ENCODE measurements at places on chromosomes 7 and 10.

GRCh38 chr10:60446851-60447250 is 57.2 kb upstream of the ANK3 start:
- DNase-seq = no peak

- DNase-seq = no peak
Measured at GRCh38 chr10:128463991-128464760, 338.0 kb upstream of the MKI67 start.

GRCh38 chr10:43692051-43692825 is 43.6 kb upstream of the ZNF32 start:
- DNase-seq = peak; percentile 36

- DNase-seq = no peak
Measured at GRCh38 chr7:39735903-39736302, 112.5 kb downstream of the RALA start.

DNA sequence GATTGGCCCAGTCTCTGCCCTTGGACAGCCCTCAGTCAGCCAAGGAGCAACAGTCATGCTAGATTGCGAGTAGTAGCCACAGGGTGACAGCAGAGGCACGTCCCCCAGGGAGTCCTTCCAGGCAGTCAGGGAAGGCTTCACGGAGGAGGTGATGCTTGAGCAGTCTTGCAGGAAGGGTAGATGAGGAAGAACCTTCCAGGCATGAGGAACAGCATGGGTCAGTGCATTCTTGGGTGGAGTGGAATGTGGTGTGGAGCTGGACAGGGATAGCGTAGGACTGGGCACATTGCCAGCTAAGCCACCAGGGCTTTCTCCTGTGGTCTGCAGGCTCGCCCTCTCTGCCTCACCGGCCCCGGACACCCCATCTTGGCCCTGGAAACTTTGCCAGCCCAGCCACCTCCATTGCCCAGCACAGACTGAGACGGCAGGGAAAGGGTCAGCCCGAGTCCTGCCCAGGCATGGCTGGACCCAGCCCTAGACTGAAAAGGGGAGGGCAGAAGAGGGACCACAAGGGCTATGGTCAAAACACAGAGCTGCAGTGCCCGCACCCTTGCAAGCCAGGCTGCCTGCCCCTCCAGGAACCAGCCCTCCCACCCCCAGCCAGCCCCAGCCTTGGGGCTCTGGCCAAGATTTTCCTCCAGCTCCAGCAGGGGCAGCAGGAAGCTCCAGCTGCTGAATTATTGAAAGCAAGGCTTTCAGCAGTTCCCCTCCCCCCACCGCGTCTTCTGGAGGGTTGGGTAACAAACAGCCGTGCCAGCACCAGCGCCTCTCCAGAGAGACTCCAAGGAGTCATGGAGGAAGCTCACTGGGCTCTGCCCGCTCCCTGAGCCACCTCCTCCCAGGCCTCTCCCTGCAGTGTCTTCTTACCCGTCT is 18.7 kb downstream of the SRRM3 start:
- peak; percentile 87 for DNase-seq

DNA sequence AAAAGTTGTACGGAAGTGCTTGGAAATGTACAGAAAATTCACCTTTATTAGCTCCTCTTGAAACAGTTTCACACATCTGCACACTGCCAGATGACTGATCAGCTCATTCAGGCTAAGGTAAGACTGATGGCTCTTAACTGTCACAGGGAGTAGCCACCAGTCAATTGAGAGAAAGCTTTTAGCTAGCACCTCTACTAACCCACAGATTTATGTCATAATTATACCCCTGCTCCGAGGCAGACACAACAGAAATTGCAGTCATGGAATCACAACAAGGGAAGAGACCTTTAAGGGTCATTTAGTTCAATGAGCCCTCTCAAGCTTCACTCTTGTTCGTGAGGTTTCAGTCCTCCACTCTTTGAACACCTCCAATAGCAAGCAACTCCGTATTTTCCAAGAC is 235.4 kb downstream of the TRIL start:
- DNase-seq = no peak

DNA sequence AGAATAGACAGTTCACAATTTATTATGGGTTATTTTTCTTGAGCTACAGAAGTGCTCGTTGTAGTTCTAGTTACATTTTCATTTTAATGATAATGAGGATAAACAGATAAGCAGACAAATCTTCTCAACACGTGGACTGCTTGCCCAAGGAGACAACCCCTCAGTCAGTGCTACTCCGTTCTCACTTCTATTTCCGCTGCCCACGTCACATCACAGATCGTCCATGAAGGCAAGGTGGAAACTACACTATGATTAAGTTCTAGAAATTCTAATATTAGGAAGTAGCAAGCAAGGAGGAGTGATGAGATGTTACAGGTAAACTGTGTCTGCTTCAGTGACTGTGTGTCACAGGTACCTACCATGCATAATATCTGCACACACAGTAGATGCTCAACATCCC is 210.5 kb downstream of the CHCHD3 start:
- no peak for DNase-seq
